Activated gamma-delta T cell treated with Interleukin-2 at 50 U/mL for 16 hours (primary cell): ENCODE measurements at places on chromosomes 11 and 22.

GRCh38 chr11:77747381-77747969, 73.0 kb downstream of the RSF1 start:
- DNase-seq: no peak

DNA sequence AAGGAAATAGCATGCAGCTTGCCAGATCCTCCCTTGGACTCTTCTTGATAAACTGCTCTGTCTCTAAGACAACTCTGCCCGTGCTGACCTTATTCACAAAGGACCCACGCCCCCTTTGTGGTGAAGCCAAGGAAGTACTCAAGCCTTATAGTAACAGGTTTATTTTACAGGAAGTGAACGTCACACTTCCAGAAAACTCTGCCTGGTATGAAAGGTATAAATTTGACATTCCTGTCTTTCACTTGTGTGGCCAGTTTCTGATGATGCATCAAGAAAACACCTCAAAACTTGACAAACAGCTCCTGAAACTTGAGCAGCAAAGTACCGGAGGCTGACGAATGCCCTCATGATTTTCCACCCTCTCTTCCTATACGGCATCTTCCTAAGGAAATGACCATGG, 12.5 kb upstream of the PELI3 start:
- DNase-seq: no peak

DNA sequence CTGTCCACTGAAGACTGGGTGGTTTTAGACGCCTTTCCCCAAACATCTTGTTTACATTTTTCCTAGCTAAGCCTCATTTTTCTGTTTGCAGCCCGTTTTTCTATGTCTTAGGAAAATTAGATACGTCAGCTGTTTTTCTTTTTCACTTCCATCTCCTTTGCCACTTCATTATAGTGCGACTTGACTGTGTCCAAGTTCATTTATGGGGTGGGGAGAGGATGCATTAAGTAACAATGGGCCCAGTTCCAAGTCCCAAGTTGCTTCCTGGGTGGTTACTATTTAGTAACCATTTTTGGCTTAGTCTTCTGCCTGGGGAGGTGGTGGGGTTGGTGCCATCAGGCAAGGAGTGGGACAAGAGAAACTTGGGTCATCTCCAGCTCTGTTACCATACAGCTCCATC, 83.0 kb downstream of the TRAF6 start:
- no peak for DNase-seq

DNA sequence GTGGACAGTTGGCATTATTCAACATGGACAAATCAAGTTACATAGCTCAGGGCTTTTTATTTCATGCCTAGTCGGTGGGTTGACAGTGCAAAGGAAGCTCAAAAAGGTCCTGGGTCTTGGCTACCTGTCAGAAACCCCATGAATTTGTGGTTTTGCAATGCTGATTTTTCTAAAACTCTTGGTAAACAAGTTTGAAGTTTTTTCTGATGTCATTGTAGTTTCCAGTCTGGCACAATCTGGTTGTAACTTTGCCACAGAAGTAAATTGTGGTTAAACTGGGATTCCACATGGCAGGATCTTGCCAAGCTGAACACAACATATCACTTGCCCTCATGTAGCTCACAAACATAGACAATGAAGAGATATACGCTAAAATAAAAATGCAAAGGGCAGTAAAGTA, 100.8 kb downstream of the EHF start:
- DNase-seq: no peak

DNA sequence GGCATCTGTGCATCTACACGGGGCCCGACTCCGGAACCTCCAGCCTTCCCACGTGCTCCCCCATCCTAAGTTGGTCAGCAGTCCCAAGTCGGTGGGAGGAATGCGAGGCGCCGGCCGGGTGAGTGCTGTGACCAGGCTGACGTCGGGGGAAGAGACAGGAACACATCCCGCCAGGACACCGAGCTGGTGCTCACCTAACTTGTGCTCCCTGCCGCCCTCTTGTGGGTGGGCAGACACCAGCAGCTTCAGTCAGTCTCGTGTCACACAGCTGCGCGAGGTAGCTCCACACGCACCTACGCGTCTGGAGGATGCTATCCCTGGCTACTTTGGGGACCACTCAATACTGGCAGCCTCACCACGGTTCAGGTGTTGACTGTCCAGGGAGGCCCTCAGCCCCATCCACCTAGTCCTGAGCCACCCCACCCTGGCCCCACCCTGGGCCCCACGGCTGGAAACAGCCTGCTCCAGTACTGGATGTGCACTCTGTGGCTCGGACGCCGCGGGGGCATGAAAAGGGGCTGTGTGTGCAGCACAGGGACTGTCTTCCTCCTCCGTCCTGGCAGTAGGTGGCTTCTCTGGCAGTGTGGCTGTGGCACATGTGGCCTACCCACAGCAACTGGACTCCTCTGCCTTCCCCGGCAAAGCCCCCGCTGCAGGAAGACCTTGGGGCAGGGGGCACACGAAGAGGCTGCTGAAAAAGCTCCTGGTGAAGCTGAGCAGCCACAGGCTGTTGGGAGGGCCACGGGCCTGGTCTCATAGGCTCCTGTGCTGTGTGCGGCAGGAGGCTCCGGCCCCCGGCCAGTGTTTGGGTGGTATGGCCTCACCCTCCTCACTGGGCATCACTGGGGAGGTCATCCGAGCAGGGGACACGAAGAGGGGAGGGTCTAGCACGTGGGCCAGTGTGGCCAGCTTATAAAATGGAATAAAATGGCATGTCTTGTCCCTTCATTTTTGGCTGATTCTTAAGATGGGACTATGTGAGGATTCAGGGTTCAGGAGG, 11.2 kb upstream of the BID start:
- peak; percentile 65 for DNase-seq

- DNase-seq: no peak
These were observed 13.9 kb downstream of the DUSP8 start for GRCh38 chr11:1557904-1558774.

DNA sequence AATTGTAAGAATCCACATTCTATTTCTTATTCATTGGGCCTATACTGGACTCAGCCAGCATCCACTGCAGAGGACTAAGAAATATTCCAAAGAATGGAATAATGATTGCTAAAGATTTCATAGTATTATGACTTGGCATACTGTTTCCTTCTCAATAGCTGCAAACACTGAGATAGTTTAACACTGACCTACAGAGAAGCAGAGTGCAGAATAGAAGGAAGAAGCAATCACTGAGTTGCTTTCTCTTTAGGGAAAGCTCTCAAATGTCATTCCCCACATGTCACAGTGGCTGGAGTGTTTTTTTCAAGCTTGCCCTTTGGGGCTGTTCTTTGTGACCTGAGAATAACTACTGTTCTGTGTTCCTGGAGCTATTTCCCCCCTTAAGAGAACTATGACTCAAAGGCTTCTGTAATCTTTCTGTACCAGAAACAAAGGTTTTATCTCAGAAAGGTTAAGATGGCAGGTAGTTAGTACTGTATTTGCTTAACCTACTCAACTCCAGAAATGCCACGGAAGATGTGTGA, 243.6 kb upstream of the LUZP2 start:
- no peak for DNase-seq

DNA sequence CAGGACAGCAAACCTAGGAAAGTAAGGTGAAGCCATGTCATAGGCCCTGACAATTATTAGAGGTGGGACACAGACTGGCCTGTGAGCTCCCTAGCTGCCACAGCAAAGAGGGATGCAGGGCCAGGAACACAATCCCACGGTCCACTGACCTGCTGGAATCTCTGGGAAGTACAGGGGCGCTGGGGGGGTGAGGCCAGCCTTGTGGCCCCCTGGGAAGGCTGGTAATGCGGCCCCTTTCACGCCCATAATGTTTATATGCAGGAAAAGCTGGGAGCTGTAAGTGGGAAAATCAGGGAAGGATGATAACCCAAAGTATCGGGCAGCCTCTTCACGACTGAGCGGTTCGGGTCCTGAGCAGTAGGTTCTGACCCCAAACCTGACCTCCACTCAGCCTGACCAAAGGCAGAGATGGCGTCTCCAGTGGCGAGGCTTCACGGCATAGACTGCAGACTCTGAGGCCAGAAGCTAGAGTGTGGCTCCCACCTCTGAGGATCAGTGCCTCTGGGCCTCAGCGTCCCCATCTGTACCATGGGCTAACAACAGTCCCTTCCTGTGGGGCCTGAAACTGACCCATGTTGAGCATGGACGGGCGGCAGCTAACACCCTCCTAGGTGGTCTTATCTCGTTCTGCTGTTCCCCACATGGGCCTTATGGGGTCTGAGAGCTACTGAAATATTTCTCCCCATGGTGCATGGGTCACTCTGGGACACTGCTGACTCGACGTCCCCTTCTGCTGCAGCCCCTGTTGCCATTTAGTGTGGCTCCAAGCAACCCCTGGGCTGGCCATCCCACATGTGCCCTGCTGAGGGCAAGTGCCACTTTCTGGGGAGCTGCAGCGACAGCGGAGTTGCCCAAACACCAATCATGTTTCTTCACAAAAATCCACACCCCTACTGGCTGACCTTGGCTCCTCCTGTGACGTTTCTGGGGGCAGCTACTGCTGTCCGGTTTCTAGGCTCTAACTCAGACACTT, 101.8 kb downstream of the PHF21B start:
- DNase-seq: no peak

- no peak for DNase-seq
These were observed 184.2 kb downstream of the MN1 start for GRCh38 chr22:27617214-27617881.

- DNase-seq: no peak
These were observed 15.4 kb upstream of the IFITM3 start for GRCh38 chr11:335779-336658.

DNA sequence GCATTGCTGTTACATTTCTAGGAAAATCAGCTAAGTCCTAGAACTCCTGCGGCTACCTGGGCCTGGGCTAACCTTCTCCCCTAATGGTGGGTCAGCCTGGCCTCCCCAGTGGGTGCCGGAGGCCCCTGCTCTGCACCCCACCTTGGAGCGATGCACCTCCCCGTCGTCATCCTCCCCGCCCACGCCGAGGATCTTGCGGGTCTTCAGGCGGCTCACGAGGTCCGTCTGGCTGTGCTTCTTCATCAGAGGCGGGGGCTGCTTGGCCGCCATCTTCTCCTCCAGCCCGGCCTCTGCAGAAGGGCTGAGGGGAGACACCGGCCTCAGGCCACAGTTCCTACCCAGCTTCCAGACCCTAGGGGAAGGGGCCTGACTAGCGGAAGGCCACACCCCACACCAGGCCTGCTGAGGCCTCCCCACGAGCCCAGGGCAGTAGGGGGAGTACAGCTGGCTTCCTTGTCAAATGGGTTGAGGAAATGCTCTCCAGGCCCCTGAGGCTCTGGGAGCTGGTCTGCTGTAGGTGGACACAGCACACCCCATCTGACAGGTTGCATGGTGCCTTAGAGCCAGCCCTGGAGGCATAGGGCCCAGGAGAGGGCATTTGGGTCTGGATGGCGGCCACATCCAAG, 12.5 kb downstream of the TP53I11 start:
- DNase-seq: no peak

DNA sequence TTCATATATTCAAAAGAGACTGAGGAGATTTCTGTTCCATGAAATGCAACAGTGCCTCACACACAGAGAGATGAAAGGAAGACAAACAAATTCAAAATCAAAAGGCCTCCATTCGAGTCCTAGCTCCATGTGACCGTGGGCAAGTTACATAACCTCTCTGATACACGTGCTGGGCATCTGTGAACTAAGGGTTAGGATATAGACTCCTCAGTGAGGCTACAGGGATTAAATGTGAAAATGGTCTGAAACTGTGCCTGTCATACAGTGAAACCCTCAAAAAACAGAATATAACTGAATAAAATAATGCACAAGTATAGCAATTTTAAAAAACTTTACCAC, 111.8 kb upstream of the MTMR2 start:
- DNase-seq: no peak

GRCh38 chr11:77278595-77279506, 22.6 kb downstream of the GDPD4 start:
- no peak for DNase-seq

GRCh38 chr11:91263496-91264365, 960.9 kb upstream of the FAT3 start:
- DNase-seq: no peak

DNA sequence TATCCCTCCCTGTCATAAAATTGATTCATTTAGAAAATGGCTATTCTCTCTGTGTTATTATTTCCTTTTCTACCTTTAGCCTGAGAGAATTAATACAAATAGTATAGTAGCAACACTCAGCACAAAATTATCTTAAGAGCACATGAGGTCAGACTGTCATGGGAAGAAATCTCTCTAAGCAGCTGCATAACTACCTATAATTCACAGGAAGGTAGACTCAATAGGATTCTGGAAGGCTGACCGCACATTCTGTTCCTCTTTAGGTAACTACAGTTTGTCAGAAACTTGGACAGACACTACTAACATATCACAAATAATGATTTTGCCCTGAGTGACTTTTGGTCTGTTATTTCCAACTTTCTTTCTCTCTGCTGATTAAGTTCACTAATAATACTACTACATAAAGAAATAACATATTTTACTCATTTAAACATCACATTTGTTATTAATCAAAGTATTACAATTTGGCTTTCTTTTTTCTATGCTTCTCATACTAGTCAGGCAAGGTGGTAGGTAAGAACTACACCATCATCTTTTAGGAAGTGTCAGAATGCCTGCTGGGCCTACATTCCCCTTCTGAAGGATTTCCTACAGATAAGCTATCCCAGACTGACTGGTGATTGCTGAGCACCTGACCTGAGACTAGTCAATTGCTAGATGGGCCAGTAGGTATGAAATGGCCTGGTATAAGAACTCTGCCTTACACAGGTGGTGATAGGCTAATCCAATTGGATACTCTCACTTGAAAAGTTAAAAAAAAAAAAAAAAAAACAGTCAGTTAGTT, 325.1 kb downstream of the DLG2 start:
- no peak for DNase-seq

GRCh38 chr11:43576803-43577521, 103.6 kb upstream of the HSD17B12 start:
- DNase-seq: no peak

- DNase-seq: no peak
These were observed 44.8 kb downstream of the PRR5L start for GRCh38 chr11:36340897-36341296.

- no peak for DNase-seq
These were observed 72.7 kb upstream of the NARS2 start for GRCh38 chr11:78647266-78647915.

GRCh38 chr11:34425867-34426266, 12.9 kb upstream of the CAT start:
- DNase-seq: no peak

- DNase-seq: no peak
These were observed 14.3 kb upstream of the FGF19 start for GRCh38 chr11:69718147-69718546.

GRCh38 chr11:7089328-7090251, 792 bp downstream of the RBMXL2 start:
- DNase-seq: no peak

DNA sequence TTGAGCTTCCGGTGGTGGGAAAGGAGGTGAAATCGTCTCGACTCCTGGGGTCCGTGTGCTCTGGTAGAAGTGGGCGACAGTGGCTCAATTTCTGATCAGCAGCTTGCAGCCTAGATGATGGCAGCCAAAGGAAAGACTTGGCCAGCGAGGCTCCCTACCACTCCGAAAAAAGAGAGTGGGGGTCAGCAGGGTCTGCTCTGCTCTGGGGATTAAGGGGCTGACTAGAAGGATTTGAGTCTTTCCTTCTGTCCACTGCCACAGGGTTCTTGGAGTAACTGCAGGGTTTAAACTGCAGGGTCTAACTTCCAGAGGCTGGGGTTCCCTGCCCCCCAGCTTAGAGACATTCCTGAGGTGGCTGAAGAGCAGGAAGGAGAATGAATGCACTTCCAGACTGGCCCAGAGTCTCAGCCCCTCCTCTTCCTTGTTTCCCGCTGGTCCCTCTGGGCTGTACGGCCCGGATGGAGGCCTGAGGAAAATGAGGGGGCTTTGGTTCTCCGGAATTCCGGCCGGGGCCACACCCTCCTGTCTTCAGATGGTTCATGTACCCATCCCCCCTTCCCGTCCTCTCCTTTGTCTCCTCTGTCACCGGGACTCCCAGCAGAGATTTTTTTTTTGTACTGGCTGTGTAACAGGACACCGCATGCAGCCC, 907 bp downstream of the SERPINH1 start:
- DNase-seq: no peak

- DNase-seq: no peak
These were observed 244.6 kb upstream of the ANO3 start for GRCh38 chr11:26087120-26087935.
